ENCODE measurements at places on chromosomes 13 and 19.

DNA sequence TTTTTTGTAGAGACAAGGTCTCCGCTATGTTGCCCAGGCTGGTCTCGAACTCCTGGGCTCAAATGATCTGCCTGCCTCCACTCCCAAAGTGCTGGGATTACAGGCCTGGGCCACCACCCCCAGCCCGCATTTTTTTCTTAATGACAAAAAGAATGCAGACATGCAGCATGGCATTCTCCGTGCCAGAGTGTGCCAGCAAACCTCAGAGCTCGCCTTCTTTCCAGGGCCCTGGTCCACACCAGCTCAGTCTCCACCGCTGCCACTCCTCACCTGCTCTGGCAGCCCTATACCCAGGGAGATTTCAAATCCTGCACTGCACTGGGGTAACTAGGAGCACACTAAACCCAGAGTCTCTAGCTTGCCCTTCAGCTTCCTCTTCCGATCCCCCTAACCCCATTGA is 41.7 kb downstream of the ZIC5 start:
- DNase-seq: no peak

GRCh38 chr13:35743165-35743564 is 266.7 kb upstream of the MAB21L1 start:
- DNase-seq: no peak

DNA sequence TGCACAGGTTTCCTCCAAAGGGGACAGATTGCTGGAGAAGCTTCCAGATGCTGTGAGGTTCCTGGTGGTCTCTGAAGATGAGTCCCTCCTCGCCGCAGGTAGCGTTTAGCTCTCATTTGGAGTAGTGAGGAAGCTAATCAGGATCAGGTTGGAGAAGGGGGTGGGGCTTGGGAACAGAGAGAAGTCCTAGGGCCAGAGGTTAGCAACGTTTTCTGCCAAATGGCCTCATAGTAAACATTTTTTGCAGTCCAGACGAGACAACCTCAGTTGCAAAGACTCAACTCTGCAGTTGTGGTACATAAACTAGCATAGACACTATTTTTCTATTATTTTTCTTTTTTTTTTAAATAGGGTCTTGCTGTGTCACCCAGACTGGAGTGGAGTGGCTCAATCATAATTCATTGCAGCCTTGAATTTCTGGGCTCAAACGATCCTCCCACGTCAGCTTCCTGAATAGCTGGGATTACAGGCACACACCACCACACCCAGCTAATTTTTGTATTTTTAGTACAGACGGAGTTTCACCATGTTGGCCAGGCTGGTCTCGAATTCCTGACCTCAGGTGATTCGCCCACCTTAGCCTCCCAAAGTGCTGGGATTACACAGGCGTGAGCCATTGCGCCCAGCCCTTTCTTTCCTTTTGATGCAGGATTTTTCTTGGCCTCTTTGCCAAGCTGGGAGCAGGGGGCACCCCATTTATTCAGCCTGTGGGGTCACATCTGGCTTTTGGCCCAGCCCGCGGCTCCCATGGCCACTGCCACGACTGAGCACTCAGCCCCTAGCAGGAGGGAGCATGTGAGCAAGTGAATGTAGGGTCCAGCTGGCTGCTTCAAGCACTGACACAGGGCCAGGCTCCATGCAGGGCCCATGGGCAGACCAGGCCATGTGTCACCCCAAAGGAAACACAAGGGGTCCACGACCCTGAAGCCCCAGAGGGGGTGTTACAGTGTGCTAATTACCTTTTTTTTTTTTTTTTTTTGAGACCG is 34.4 kb upstream of the SIN3B start:
- no peak for DNase-seq

- DNase-seq: no peak
Measured at GRCh38 chr13:100491164-100491842, 97.3 kb downstream of the GGACT start.

DNA sequence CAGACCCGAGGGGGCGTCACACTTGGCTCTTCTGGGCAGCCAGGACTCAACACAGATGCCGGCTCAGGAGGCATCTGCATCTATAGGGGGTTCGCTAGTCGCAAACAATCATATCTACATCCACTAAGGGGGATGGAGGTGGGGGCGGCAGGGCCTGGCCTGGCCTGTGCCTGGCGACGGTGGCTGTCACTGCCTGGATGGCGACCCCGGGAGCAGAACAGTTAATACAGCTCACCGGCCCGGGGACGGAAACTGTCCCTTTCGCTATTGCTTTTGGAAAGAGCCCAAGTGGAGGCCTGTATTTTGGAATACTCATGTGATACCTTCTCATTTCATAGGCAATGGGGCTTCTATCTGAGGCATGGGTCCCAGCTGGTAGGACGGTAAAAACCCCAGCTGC is 17.7 kb downstream of the SGTA start:
- DNase-seq: no peak

- DNase-seq: no peak
Measured at GRCh38 chr13:69124996-69125395, 982.6 kb upstream of the ATXN8OS start.

DNA sequence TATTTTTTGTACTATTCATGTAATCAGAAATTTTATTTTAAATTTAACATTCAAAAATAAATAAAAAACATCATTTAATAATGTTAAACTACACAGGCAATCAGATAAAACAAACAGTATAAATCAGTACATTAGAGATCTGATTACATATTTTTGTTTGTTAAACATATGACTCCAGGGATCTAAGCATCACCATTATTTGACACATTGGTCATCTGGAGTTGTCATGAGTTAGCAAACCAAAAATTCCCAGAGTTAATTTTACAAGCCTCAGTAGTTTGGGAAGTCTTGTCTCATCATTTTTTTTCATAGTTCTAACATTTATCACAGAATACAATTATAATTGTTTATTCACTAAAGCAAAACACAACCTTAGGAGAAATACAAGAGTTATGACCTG is 770.8 kb upstream of the SLITRK6 start:
- no peak for DNase-seq

DNA sequence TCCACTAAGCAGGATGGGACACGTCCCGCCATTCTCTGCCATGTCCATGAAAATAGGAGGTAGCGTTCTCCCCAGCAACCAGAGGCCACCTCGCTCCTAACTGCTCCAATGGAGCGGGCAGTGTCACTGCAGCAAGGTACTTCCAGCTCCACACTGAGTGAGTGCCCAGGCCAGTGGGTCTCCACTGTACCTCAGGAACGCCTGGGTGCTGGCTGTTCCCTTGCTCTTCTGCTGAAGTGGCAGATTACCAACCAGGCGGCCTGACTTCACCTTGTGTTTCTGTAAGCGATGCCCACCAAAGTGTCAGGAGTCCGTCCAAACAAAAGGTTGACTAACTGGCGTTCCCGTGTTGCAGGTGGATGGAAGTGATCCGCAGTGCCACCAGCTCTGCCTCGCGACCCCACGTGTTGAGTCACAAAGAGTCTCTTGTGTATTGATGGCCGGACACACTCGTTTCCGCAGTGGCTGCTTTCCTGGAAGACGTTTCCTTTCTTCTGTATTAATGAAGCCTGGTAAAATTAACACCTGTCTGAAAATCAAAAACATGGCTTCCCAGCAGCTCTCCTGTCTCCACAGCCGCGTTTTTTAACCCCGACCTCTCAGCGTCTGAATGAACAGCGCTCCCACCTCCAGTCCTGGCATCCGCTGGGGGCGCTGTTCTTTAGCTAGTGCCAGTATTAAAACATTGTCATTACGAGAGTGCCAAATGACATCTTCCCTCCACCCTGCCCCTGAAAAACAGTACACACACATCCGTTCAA is 128.8 kb downstream of the STK24 start:
- no peak for DNase-seq

- peak; percentile 43 for DNase-seq
Measured at GRCh38 chr19:23075031-23075733, 41.6 kb upstream of the ZNF730 start.

DNA sequence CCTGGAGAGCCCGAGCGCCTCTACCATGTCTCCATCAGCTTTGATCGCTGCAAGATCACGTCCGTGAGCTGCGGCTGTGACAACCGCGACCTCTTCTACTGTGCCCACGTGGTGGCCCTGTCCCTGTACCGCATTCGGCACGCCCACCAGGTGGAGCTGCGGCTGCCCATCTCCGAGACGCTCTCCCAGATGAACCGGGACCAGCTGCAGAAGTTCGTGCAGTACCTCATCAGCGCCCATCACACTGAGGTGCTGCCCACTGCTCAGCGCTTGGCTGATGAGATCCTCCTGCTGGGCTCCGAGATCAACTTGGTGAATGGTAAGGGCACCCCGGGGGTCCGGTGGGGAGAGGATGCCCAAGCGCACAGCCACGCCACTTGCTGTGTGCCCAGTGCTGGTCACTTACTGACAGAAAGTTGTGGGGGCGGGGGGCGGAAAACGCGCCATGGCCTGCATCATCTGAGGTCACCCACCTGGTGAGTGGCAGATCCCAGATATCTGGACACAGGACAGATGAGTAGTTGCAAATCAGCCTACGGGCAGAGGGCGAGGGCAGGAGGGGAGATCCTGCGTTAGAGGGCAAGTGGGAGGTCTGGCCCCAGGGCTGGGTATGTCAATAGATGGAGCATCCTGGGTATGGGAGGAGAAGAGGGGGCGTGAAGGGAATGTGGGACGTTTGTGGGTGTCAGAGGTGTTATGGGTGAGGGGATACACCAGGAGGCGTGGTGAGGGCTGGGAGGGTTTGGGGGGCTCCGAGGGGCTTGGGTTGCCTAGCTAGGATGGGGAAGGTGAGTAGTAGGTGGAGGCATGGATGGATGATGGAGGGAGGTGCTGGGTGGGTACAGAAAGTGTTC is 9.8 kb downstream of the ZSWIM4 start:
- no peak for DNase-seq

DNA sequence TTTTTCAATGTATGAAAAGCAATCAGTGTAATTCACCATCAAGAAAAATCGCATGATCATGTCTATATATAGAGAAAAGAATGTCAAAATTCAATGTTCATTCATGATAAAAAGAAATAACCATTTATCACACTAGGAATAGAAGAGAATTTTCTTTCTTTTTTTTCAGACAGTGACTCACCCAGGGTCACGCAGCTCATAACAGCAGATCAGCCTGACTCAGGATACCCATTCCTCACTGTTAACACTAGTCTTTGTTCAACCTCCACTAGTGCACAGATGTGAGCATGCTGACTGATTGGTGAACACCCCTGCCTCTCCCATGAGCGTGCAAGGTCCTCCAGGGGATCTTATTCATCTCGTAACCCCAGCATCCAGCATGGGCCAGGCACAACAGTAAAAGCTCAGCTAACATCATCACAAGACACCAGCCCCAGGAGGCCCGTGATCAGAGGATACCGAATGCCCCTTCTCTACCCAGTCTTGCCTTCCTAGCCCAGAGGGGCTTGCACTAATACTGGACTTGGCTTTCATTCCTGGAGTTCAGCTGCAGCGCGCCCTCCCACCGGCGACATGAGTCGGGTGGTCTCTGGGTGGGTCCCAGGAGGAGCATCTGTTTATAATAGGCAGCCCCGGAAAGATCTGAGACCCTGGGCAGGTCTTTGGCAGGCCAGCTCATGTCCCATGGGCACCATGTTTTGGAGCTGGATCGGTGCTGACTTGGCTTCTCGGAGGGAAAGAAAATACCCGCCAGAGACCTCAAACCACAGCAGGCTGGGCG is 539.5 kb upstream of the SLC10A2 start:
- no peak for DNase-seq

DNA sequence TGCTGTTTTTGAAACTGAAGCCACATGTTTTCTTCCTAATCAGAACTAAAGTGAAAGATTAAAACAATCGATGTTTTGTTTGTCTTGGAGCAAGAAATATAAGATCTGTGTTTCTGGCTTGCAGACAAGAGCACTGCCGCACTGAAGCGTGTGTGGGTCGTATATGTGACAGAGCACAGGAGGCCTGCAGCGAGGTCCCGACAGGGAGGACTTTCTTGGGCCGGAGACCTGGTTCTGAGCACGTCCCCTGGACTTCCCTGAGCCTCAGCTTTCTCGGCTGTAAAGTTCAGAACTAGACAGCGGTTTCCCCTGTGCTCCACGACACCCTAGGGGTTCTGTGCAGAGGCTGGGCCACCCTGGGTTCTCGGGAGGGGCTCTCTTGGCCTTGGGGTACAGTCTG is 60.5 kb downstream of the GADD45B start:
- no peak for DNase-seq

DNA sequence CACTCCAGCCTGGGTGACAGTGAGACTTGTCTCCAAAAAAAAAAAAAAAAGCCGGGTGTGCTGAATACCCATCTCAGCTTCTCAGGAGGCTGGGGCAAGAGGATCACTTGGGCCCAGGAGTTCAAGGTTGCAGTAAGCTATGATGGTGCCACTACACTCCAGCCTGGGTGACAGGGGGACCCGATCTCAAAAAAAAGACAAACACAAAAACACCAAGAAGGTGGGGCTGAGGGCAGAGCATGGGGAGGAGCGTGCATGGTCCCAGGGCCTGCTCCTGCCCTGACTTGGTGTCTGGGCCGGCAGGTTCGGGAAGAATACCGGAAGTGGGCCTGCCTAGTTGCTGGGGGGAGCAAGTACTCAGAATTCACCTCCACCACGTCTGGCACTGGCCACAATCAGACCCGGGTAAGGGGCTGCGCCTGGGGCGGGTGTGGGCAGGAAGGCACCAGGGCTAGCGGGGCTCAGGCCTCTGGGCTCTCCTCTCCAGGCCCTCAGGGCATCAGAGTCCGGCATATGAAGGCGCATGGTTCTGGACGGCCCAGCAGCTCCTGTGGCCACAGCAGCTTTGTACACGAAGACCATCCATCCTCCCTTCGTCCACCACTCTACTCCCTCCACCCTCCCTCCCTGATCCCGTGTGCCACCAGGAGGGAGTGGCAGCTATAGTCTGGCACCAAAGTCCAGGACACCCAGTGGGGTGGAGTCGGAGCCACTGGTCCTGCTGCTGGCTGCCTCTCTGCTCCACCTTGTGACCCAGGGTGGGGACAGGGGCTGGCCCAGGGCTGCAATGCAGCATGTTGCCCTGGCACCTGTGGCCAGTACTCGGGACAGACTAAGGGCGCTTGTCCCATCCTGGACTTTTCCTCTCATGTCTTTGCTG is 11.3 kb downstream of the DDX39A start:
- DNase-seq: no peak

- DNase-seq: no peak
Measured at GRCh38 chr19:6589711-6590257, 1.2 kb downstream of the CD70 start.

DNA sequence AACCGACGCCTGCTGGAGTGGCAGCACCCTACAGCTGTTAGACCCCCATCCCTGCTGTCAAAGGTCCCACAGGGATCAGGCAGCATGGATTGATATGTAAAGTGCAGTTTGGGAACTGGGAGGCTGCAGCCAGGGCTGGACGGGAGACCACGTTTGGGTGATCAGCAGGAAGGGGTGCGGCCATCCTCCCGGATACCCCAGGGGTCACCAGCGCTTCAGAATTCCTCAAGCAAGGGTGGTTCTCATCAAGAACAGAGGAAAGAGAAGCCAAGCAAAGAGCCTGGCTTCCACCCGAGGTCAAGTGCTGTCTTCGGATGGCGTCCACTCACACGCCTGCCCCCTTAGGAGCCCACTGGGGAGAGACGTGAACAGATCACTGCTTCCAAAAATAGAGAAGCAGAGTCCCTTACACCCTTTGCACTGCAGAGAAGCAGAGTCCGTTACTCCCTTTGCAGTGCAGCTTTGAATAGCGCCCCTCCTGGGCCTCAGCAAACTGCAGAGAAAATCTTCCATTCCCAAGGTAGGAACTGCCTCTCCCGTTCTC is 35.5 kb downstream of the DHRS12 start:
- DNase-seq: no peak
